ENCODE measurements at places on chromosomes 3 and 15. TPM values are rescaled to one million over a fixed set of nuclear protein-coding genes. Genes with fewer than 3 reads are reported as not detected.

Gene GPR15
- 1.2 TPM for total RNA-seq

Gene LDHAL6B
- total RNA-seq: not detected

Gene RASL12
- total RNA-seq: 85.7 TPM

Gene MUC4
- 36.1 TPM for total RNA-seq

Gene DNAJA4
- 26.5 TPM for total RNA-seq

Gene FETUB
- 3.7 TPM for total RNA-seq

Gene IP6K2
- 119 TPM for total RNA-seq

Gene CHST14
- 8.6 TPM for total RNA-seq

Gene CAPN3
- 18.4 TPM for total RNA-seq

Gene CPNE9
- total RNA-seq: not detected

Gene CISH
- 21.9 TPM for total RNA-seq

Gene BDH1
- total RNA-seq: 30.2 TPM

Gene ZSCAN2
- total RNA-seq: 7.9 TPM

Gene GRK7
- 0.98 TPM for total RNA-seq

Gene POTEB2
- not detected for total RNA-seq

Gene MORC1
- total RNA-seq: not detected

Gene SAMMSON
- total RNA-seq: not detected

Gene PTX3
- total RNA-seq: 29.2 TPM

Gene CYP19A1
- total RNA-seq: 8.8 TPM

Gene MYL3
- not detected for total RNA-seq

Gene IQCF5
- total RNA-seq: not detected

Gene GOLGA8S
- not detected for total RNA-seq

Gene ACKR2
- total RNA-seq: 7.9 TPM

Gene MAGEL2
- total RNA-seq: 2.0 TPM

Gene P4HTM
- total RNA-seq: 43.5 TPM

Gene IL17RD
- 17.2 TPM for total RNA-seq

Gene ZPLD1
- total RNA-seq: not detected

Gene MED12L
- 1.7 TPM for total RNA-seq

Gene NANOGP8
- not detected for total RNA-seq

Gene SLC12A1
- not detected for total RNA-seq

Gene SCN11A
- total RNA-seq: not detected

Gene ILDR1
- total RNA-seq: 3.7 TPM

Gene PLA2G4D
- 26.5 TPM for total RNA-seq

Gene CAPN7
- total RNA-seq: 72.4 TPM

Gene EPHA3
- 24.1 TPM for total RNA-seq

Gene ACP3
- total RNA-seq: 12.3 TPM

Gene RUVBL1
- 26.0 TPM for total RNA-seq

Gene SLC28A2
- not detected for total RNA-seq

Gene IL17RE
- 15.2 TPM for total RNA-seq

Gene TF
- 2.9 TPM for total RNA-seq

Gene INSYN1
- 5.6 TPM for total RNA-seq

Gene PLAAT1
- total RNA-seq: not detected

Gene SNX4
- 27.5 TPM for total RNA-seq

Gene KY
- 3.7 TPM for total RNA-seq

Gene CADPS
- total RNA-seq: 12.8 TPM

Gene SAMD7
- total RNA-seq: not detected

Gene GPR149
- total RNA-seq: not detected

Gene CPA3
- 14.5 TPM for total RNA-seq

Gene GHRL
- not detected for total RNA-seq

Gene SLC15A2
- 0.49 TPM for total RNA-seq

Gene ACOX2
- 24.8 TPM for total RNA-seq

Gene CIB2
- 13.0 TPM for total RNA-seq

Data from vagina (tissue), 2 donors.